ENCODE measurements at places on chromosomes 3 and 15.

- no peak for DNase-seq
Observed at GRCh38 chr15:89114990-89115389, 26.7 kb downstream of the ABHD2 start.

DNA sequence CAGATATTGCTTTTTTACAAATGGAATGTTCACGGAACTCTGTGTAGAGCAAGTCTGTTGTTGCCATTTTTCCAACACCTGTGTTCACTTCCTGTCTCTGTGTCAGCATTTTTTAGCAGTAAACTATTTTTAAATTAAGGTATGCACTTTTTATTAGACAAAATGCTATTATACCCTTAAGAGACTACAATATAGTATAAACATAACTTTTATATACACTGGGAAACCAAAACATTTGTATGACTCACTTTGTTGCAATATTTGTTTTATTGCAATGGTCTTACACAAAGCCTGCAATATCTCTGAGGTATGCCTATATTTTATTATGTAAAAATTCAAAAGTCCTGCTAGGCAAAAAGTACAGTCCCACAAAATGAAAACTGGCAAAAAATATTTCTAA lies 39.8 kb upstream of the FGF7 start:
- DNase-seq: no peak

DNA sequence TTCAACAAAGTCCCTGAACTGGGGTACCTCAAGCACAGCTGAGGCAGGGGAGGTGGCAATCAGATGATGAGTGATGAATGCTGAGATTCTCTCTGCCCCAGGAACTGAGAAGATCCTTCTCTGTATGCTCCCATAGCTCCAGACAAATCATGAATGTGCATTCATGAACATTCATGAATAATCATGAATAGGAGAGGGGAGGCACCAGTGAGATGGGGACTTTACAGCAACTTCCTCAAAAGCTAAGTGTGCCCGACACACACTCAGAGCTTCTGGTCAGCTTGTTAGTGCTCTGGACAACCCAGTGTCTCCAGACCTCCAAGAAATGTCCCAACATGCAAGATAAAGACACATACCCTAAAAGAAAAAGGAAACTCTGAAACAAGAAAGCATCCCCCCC lies 24.3 kb downstream of the LRRC2 start:
- no peak for DNase-seq

GRCh38 chr15:36356978-36357601 lies 222.3 kb upstream of the CDIN1 start:
- no peak for DNase-seq

GRCh38 chr3:183265834-183266417 lies 12.9 kb downstream of the B3GNT5 start:
- no peak for DNase-seq

DNA sequence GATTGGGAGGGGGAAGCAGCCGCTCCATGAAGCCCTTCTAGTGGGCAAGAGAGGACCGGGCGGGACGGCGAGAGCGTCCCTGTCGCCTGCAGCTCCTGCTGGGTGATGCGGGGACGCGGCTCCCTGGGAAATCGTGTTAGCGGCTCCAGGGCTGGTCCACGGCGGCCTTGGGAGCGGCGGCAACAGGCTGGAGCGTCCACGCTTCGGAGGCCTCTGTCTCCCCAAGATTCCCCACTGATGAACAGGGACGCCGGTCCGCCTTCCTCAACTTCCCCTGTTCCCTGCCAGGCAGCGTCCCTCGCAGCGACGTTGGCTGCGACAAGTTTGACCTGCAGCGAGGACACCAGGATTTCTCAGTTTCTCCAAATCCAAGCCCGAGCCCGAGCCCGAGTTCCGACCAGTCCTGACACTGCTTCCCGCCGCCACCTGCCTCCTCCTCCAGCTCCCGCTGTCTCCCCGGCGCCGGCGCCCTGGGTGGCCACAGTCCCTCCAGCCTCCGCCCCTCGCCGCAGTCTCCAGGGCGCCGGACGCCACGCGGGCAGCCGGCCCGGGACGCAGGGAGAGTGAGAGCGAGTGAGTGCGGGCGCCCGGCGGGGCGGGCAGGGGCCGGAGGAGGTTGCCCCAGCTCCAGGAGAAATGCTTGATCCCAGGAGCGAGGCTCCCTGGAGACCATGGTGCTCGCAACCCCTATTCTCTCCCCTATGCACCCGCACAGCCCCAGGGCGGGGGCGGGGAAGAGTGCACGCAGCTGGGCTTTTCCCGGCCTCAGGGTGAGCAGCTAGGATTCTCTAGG lies 78.1 kb upstream of the RNF7 start:
- DNase-seq: no peak

DNA sequence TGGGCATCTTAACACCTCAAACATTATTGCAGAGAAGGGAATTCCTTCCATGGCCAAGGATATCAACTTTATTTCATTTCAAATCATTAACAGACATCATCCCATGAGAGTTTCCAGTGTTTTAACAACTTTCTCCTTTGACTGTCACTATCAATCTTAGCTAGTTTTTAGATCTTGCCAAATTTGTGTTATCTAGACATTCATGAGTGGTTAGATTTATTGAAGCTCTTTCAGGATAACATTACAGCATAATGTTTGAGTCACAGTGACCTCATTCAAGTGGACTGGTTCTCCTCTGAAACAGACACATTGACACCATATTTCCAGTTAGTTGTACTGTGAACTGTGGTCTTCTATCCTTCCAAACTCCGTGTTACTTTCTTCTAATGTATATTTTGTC lies 8.6 kb upstream of the TNFAIP8L3 start:
- no peak for DNase-seq

DNA sequence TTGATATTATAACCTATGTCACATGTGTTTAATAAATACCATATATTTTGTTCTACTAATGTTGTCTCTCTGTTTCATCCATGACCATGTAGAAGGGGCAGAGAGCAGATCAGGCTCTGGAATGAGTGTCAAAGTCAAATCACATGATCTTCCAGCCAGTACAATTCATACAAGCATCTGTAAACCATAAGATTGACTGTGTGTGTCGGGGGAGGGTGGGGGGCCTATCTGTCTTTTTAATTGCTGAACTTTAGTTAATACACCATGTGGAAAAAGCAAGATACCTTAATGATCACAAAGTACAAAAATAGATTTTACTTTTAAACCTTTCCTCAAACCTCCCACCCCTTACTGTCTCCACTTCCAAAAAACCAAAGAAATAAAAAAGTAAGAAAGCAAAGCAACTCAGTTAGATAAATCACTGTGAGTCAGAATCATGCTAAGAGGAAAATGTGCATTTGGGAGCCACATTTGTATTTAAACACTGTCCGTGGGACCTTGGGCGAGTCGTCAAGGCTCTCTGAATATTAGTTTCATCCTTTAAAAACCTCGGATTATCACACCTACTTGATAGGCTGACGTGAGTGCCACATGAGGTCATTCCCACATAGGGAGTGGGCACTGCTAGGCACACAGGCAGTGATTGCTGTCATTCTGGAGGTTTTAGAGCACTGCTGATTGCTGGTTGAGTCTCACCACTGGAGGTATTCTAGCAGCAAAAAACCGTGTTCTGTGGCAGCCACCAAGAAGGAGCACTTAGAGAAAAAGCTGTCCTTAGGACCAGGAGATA lies 21.0 kb upstream of the POLR2M start:
- DNase-seq: no peak

GRCh38 chr3:74614107-74614967 lies at the start of gene CNTN3:
Gene CNTN3, minus strand, starts transcription at chr3:74614659. Its CDS starts 93,547 bp downstream, at chr3:74521112.
- no peak for DNase-seq

DNA sequence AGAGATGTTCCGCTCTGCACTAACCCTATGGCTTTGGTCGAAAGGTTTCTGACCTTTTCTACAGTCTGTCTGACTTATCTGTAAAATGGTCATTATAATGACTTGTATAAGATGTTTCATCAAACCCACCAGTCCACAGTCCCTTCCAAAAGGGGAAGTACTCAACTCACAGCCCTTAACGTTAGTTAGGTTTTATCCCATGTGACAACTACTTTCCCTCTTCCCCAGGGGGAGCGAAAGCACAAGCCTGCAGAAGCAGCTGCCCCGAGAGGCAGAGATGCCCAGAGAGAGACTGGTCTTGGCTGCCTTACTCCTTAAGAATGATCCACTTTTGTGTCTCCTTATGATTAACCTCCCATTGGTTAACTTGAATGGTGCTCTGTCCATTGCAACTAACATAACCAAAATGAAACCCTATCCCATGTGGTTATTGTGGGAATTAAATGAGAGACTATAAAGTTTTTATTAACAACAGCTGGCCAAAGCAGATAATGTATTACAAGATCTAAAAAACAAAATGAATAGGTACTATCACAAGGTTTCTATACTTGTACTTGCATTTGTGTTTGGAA lies 6.4 kb downstream of the ASTE1 start:
- DNase-seq: no peak

DNA sequence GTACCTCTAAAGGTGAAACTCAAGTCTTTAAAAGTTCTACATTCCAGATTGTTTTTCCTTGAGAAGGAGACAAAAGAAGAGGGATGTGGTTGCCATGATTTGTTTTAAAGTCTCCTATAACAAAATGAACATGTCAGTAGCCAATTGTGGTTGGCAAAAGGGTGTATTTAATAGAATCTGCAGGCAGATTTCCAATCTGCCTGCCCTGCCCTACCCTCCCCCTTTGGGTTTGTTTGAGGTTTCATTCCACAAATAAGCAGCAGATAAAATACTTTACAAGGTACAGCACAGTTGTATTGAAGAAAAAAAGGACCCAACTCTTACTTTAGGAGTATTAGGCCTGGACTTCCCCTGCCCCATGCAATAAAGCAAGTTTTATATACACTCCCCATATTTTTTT lies 59.5 kb downstream of the MLH1 start:
- no peak for DNase-seq

GRCh38 chr15:67066041-67066958 lies 898 bp downstream of the SMAD3 start:
- DNase-seq: no peak

GRCh38 chr15:27272427-27272826 lies 301.4 kb downstream of the GABRG3 start:
- DNase-seq: no peak

- no peak for DNase-seq
Observed at GRCh38 chr3:139770577-139770976, 92.8 kb upstream of the NMNAT3 start.

DNA sequence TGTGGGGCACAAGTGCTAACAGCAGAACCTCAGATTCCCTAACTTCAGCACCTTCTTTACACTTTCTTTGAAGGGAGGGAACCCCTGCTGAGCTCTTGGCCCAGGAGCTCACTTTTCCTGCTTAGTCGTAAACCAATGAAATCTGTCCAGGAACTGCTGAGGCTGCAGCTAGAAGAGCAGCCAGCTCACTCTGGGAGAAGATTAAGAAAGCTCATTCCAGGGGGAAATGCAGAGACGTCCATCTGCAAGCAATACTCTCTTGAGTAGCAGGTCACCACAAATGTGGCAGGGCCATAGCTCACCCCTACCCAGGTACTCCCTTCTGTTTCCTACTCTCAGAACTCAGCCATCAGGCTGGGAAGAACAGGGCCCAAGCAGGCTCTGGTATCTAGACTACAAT lies 103.3 kb downstream of the WDR76 start:
- DNase-seq: no peak

DNA sequence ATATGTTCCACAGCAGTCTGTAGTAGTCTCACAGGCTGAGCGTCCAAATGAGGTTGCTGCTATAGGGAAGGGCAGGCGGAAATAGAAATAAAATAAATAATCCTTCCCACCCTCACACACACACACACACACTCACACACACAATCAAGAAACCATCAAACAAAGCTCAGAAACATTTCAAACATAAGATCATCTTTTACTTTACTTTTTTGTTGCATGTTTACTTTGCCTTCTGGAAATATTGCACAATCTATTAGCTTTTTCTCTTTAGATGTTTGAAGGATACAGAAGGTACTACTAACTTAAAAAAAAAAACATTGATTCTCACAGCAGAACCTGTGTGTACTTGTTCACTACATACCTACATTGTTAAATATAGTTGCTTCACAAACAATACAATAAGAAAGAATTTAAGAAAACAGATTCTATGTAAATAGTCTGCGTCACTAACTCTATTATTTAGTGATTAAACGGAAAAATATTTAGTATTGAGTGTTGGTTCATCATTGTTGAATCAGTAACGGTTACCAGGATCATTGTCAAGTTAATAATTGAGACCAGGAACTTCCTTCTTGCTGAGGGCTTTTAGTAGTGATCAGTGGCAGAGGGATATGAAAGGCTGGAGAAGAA lies 20.5 kb downstream of the ALCAM start:
- DNase-seq: no peak

DNA sequence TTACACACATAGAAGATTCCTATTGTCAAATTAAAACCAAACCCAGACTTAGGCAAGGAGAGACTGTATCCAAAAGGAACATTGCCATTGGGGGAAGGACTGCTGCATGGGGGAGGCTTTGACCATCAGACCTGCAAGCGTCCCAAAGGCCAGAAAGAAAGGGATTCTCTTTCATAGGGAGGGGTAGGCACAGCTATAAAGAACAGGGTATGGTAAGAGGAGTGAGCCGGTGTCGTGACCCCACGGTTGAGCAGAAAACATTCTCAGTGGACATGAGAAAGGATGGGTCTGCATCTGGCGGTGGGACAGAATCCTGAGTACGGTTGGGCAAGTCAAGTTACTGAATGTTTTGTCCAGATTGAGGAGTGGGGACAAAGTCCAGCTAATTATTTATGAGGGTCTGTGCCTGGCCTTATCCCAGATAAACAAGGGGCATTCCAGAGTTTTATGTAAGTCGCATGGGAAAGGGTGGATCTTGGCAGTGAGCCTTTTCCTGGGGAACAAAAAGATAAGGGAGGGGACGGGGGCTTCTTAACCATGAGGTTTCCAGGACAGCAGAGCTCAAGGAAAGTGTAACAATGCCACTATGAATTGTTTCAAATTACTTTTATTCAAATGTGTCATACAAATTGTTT lies 357.8 kb downstream of the OCA2 start:
- no peak for DNase-seq

DNA sequence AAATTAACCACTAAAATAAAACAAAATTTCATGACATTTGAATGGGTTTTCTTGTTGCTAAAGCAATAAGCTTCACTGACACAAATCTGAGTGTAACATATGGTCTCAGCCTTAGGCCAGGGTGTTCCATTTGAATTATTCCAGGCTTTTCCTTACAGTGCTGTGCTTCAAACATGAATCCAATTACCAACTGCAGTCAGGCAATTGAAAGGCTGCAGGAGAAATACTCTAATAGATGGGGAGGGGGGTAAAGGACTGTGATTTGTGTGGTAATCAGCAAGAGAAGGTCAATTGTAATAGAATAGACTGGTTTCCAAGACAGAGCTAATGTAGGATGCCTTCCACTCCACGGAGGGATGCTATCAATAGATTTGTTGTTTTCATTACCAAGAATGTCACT lies 466.7 kb downstream of the C3orf38 start:
- no peak for DNase-seq

DNA sequence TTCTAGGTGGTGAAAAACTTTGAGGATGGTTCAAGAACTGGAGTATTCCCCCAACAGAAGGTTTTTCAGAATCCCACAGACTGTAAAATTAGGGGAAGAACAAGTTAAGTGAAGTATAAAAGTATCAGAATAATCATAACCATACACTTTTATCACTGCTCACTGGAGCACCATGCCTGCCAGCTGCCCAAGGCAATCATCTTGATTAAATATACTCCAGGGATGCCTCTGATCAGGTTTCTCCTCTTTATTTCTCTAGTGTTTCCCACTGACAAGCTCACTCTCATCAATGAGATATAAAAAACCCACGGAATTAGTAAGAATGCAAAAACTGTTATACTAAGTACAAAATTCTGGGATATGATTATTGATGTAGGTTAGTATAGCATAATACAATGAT lies 108.0 kb downstream of the STAG1 start:
- DNase-seq: no peak

Measured in immature natural killer cell (primary cell).